ENCODE measurements at places on chromosomes 4 and X.

GRCh38 chrX:110172215-110172614 lies 145.7 kb downstream of the AMMECR1 start:
- no peak for DNase-seq

DNA sequence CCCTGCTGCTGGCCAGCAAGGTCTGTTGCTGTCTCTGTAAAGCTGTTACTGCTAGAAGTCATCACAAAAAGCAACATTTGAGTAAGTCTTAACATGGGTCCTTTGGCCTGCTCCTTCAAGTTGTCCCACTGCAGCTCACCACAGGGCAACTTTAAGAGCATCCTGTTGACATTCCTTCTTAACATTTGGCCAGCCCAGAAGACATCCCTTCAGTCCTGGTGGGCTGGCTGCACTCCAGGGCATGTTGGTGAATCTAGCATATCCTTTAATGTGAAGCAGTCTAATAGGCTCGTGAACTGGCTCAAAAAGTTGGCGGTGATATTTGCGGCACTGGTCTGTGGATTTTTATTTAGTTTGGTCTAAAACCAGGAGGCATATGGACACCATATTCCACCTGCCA lies 92.2 kb upstream of the MAML3 start:
- DNase-seq = no peak

DNA sequence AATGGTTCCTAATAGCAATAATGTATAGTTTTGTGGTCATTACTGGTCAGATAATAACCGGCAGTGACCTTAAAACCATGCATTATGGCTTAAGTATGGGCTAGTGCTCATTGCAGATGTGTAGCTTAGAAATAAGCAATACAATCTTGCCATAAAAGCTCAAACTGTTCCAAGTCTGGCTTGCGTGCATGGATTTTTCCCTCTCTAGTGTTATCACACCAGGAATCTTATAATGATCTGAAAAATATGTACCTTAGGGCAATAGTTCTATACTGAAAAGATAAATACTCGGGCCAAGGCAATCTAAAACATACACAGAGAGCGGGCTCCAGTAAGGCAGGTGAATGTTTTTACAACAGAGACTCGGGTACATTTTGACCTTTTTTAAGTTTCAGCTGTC lies 157.8 kb downstream of the DHX15 start:
- no peak for DNase-seq

DNA sequence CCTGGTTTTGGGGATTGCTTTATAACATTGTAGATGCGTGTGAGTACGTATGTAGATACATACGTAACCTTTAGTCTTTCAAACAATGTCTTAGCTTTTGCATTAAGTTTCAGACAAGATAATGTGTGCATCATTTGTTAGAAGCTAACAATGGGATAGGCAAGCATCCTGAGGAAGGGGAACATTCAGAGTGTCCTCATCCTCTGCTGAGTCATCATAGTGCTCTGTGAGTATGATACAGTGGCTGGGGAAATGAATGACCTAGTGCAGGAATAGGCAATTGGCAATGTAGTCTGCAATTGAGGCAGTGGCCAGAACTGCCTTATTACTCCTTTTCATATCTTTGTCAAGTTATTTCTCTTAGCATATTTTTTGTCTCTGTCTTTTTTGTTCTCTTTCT lies 7.3 kb downstream of the NAP1L5 start:
- DNase-seq = no peak

GRCh38 chr4:187493661-187494060 lies 501.9 kb upstream of the ZFP42 start:
- DNase-seq = no peak

- no peak for DNase-seq
Measured at GRCh38 chr4:173420801-173421200, 21.9 kb upstream of the SCRG1 start.

DNA sequence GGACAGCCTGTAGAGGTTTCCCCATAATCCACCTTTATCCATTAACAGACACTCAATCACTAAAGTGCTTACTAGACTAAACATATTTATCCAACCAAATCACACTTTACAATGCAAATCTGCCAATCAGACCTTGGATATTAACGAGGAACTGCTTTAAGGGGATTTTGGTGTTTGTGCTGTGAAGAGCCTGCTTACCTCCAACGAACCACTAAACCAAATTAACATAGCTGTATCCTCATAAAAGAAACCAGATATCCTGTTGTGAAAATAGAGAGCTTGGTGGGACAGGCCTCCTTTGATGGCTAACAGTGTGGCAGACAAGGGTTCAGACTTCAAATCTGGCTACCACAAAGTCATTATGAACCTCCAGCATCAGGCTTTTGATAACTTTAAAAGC lies 252.6 kb upstream of the HAND2 start:
- DNase-seq = no peak

- no peak for DNase-seq
Measured at GRCh38 chr4:121541696-121542095, 155.1 kb downstream of the ANXA5 start.

- no peak for DNase-seq
Measured at GRCh38 chr4:107131295-107131694, 95.2 kb upstream of the DKK2 start.

DNA sequence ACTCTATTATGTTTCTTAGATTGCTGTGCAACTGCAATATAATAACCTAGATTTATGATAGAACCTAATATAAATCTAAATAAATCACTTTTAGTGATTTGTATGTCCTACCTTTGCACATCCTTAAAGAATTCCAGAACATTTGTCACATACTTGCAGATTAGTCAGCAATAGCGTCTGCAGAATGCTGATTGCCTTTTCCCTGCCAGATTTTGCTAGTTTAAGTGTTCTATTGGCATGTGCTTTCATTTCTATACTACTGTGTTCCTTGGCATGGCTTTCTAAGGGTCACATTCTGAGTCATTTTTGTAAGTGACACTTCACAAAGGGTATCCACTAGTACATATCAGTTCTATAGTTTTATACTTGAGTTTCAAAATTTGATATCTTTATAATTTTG lies 303.1 kb upstream of the GIMD1 start:
- DNase-seq = no peak

GRCh38 chr4:78156520-78156919 lies 99.4 kb downstream of the FRAS1 start:
- no peak for DNase-seq

Measured in central memory CD8-positive, alpha-beta T cell (primary cell).